Activated CD4-positive, alpha-beta T cell treated with anti-CD3 and anti-CD28 coated beads, Interleukin-2, Interleukin-4, amounts not matched to agents 100 ng/mL and 50 ng/mL, durations not matched to agents 16 hours and 8 hours (primary cell): ENCODE measurements at places on chromosomes 1 and 21.

GRCh38 chr1:59640851-59641250 is 173.9 kb upstream of the HOOK1 start:
- no peak for DNase-seq

- no peak for DNase-seq
These were observed 1.9 kb downstream of the PSMB4 start for GRCh38 chr1:151401125-151401788.

GRCh38 chr1:228075801-228076271 is 6.7 kb upstream of the ARF1 start:
- DNase-seq: no peak

DNA sequence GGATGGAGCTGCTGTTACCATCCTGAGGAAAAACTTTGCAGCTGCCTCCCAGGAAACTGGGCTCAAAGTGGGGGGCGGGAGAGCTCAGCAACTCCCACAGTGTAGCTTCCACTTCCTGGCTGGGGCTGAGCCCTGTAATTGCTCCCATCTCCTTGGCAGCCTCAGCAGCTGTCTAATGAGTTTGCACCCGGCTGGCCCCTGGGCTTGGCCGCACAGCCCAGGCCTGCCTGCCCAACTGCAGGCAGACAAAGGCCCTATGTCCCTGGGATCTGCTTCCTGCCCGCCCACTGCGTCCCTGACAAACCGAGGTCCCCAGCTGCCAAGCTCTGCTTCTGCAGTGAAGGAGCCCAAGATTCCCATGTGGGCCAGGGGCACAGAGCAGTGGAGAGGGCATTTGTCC is 30.1 kb downstream of the EDN2 start:
- no peak for DNase-seq

DNA sequence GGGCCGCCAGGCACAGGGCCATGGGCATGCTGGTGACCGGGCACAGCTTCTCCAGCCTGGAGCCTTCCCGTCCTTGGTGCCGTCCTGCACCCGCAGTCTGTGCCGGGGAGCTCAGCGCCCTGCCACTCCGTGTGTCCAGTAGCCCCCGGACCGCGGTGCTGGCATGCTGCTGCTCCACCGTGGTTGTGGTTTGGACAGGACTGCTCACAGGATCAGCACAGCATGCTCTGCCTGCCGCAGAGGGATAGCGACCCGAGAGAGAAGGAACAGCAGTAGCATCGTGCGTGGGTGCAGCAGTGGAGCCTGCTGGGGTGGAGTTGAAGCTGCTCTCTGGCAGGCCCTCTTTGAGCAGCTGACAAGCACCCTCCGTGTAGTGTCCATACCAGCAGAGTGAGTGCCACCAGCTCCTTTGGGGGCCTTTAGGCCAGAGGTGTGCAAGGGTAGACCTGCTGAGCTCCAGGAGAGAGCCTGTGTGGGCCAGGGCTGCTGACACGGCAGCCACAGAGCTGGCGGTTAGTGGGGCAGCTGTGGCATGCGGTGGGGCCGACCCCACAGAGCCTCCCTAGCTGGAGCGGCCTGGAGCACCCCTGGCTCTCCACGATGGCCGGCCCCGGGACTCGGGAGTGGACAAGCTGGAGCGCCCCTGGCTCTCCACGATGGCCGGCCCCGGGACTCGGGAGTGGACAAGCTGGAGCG is 6.4 kb upstream of the PCBP3 start:
- no peak for DNase-seq

GRCh38 chr1:39160703-39161102 is 43.8 kb upstream of the MACF1 start:
- DNase-seq: no peak

GRCh38 chr1:247936415-247936814 is 11.7 kb downstream of the OR2AJ1 start:
- DNase-seq: no peak

- no peak for DNase-seq
These were observed 1.2 kb downstream of the NASP start for GRCh38 chr1:45585110-45585426.

- DNase-seq: peak; percentile 39
These were observed 10.7 kb upstream of the ELF3 start for GRCh38 chr1:201999625-202000238.

GRCh38 chr1:183098317-183098716 is 75.1 kb downstream of the LAMC1 start:
- no peak for DNase-seq

DNA sequence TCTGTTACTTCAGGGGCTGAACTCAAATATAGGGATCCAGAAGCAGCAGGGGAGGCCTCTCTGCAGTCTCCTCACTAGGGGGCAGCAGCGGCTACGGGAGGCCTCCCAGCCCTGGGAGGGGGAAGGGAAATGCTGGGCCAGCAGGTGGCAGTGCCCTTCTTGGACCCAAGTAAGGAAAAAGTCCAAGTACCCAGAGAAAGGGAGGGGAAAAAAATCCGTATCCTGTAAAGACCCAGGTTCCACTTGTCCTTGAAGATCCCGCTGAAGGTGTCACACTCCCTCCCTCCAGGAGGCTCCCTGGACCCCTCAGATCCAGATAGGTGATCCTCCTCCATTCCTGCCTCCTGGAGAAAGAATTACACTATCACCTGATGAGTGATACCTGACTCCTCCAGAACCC is 14.1 kb upstream of the NUAK2 start:
- peak; percentile 76 for DNase-seq

DNA sequence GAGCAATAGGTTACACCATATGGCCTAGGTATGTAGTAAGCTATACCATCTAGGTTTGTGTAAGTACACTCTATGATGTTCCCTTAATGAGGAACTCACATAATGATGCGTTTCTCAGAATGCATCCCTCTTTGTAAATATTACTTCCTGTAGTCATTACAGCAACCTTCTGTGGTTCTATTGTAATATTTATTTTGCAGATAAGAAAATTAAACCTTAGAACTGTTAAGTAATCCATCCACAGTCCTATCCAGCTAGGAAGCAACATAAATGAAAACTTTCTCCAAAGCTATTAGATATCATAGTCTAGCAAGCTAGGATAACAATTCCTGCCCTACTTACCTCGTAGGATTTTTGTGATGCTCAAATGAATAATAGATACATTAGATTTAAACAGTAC is 88.7 kb downstream of the WLS start:
- no peak for DNase-seq

DNA sequence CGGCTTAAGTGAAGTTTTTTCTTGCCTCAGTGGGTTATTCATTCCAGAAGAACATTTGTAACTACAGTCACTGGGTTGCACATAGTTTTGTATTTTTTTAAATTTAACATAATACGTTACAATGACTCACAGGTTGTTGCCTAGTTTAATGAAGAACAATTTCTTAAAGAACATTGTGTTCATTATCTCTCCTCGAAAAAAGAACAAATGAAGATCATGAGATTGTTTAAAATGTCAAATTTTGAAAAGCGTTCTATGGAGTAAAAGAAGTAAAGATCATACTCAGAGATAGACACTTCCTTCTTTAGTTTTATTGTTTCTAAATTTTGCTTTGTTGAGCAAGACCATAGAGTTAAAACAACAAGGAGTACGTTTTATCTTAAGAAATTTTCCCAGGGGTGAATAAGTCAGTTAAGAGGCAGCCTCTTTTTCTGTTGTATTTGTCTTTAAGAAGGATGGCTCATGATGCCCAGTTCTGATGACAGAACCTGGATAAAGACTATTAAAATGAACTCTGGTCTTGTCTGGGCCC is 10.5 kb upstream of the SLAMF1 start:
- no peak for DNase-seq

DNA sequence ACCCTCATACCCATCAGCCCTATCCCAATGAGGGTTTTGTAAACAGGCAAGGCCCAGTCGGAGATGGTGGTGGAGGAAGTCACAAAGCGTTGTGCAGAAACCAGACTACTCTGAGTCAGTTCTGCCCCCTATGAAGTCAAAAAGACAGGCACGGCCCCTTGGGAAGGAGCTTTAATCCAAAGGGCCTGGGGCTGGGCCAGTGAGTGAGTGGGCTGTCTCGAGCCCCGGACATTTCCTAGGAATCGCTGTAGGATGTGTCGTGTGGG is 442 bp upstream of the AHCYL1 start:
- no peak for DNase-seq

- no peak for DNase-seq
These were observed 17.7 kb downstream of the NEXN start for GRCh38 chr1:77906019-77906545.

DNA sequence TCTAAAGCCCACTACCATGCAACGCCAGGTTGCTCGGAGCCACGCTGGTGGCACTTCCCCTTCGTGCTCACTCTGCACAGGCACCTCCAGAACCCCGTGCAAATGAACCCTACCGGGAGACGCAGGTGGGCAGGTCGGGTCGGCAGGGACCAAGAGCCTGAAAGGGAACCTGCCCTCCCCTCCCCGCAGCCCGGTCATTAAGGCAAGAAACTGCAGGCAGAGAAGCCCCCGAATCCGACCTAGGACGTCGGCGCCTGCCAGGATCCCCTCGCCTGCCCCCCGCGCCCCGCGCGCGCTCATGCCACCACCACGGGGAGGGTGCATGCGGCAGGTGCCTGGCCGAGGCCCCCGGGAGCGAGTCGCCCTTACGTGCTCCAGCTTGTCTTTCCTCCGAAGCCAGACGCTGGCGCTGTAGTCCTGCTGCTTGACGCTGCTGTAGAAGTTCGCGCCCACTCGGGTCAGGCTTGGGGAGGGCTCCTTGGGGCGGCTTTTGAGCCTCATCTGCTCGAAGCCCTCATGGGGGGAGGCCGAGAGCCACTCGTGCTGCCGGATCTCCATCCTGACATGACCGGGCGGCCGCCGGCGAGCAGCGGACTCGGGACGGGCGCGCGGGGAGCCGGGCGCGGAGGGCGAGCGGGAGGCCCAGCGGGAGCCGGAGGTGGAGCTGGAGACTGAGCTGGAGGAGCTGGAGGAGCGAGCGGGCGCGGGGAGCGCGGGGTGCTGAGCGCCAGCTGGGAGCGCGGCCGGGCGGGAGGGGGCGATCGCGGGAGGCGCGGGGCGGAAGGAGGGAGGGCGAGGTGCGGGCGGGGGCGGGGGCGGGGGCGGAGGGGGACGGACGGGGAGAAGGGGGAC is 552 bp downstream of the PLD5 start:
- peak; percentile 6 for DNase-seq

DNA sequence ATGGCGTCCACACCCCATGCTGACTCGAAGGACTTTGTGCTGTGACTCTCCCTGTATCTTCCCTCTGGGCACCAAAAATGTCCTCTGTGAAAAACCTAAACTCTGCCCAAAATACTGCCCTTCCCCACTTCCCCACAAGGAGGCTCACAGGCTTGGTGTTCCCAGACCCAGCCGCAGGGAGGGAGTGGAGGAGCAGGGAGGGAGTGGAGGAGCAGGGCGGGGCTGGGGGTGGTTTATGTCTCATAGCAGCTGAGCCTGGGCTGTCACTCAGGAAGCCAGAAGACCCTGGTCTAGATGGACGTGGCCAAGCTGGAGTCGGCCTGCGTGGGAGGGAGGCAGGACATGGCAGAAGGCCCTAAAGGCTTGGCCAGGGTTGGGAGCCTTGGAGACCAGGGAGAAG is 461.7 kb downstream of the PTPRU start:
- no peak for DNase-seq

- DNase-seq: no peak
These were observed 64.7 kb downstream of the NRIP1 start for GRCh38 chr21:15000081-15000480.

- DNase-seq: peak; percentile 51
These were observed 17.3 kb downstream of the PDC start for GRCh38 chr1:186443638-186444037.

- no peak for DNase-seq
These were observed 40.9 kb downstream of the VPS26C start for GRCh38 chr21:37226041-37226920.

DNA sequence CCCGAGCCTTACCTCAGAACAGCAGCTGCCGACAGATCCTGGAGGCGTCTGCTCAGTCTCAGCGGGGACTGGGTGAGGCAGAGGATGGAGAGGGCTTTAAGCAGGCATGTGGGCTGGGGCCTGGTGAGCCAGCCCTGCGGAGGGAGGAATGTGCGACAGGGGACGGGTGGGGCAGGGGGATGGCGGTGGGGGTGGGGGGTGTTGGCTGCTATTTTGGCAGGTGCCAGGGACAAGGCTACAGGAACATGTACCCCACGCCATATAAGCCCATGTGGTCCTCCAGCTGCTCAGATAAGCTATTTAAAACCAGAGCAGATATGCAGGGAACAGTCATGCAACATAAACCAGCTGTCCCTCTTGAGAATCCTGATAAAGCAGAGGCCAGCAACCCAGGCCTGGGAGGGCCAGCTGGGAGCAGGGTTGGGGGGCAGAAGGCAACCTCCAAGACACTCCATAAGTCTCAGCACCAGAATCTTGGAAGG is at the start of gene TNNT2:
Gene TNNT2 (minus strand): TSS at position 70 of the 482 bp plus-strand sequence. CDS start 4,426 bp downstream, outside the sequence.
- DNase-seq: no peak

DNA sequence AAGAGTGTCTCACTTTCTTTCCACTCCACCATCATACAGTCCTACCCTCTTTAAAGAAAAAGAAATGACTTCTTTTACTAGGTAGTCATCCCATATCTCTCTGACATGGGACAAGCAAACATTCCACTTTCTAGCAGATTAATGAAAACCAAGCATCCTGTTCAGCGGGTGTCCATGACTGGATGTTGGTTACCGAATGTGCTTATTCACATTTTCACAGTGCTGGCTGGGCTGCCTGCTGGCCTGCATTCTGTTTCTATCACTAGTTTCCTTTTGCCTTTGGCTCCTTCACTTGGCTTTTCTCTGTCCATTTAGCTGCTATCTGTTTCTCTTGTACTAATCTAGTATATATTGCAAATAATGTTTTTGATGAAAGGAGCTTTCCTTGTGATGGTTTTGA is 598.4 kb downstream of the RWDD3 start:
- DNase-seq: no peak

- DNase-seq: no peak
These were observed 21.9 kb upstream of the PLEKHG5 start for GRCh38 chr1:6513320-6513801.

GRCh38 chr1:42767510-42768000 is 506 bp downstream of the C1orf50 start:
- peak; percentile 22 for DNase-seq

- no peak for DNase-seq
These were observed 92.9 kb downstream of the C21orf91 start for GRCh38 chr21:17726047-17726829.

DNA sequence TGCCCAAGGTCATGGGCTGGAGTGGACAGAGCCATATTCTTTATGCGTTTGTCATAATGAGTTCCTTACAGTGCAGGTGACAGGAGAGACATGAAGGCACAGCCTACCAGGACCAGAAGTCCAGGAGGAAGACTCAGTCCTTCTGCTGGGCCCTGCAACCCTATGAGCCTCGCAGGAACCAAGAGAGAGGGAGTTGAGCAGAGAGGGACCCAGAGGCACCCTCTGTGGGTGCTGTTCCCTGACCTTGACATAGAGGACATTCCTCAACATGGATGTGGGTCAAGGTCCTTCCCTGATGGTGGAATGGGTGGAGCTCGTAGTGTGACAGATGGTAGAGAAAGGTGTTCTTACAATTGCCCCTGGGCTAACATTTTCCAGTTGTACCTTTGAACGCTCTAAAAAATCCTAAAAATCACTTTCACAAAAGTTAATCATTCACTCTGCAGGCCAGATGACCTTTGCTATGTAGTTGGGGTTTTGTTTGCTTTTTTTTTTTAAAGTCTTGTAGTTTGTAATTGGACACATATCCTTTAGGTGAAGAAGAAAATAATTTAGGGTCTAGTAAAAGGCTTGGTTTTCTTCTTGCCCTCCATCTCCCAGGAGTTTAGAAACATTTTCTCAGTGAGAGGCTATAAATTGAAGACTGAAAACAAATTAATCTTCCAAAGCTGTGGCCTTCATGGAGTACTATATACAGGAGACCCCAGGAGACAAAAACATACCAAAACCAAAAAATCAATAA is 41.9 kb downstream of the MAB21L3 start:
- no peak for DNase-seq

GRCh38 chr1:150321826-150322166 is 463 bp downstream of the PRPF3 start:
- no peak for DNase-seq
